Neuronal stem cell (in vitro differentiated cells): ENCODE measurements at places on chromosomes 16 and 17.
A peak's percentile ranks its signal among the peaks of the same experiment; 100 is the strongest.

DNA sequence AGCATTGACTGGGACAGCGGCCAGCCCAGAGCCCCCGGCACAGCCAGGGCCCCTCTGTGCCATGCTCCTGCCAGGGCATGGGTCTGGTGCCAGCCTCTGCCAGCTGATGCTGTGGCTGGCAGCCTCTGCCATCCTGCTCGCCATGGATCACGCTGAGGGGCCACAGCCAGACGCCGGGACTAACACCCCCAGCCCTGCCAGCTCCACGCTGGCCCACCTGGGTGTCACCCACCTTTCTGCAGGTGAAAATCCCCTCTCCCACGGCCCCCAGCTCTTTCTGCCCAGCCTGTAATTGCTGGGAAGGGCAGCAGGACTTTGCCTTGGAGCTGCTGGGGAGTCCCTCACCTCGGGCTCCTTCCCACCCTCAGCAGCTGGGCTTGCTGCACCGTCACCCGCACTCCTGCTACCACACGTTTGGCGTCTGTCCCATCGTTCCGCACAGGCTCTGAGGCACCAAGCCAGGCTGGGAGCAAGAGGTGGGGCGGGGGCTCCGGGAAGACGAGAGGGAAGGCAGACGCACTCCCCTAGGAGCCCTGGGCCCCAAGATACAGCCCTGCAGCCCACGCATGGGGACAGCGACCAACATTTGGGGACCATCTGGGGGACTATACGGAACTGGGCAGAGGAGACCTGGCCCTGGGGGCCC lies 42.0 kb upstream of the ACSF3 start:
- no peaks in the 10 kb centered on the region for H3K36me3 ChIP-seq
- H3K4me3 ChIP-seq = no peak overlapping the region
- DNase-seq = no peak
- no peak overlapping the region for H3K27ac ChIP-seq
- peaks cover 12% of the 10 kb centered on the region for H3K4me1 ChIP-seq

- no peak overlapping the region for H3K4me3 ChIP-seq
- no peak for DNase-seq
- no peaks in the 10 kb centered on the region for H3K36me3 ChIP-seq
These were observed 13.5 kb downstream of the EEF2K start for GRCh38 chr16:22219389-22220068.

GRCh38 chr16:89355686-89356085 lies 134.7 kb downstream of the ANKRD11 start:
- no peaks in the 10 kb centered on the region for H3K27me3 ChIP-seq
- DNase-seq = no peak
- peaks cover 8% of the 10 kb centered on the region for H3K4me1 ChIP-seq
- peaks cover 51% of the 10 kb centered on the region for H3K36me3 ChIP-seq
- H3K4me3 ChIP-seq = no peak overlapping the region

GRCh38 chr16:82302042-82302727 lies 132.2 kb upstream of the MPHOSPH6 start:
- H3K36me3 ChIP-seq = no peaks in the 10 kb centered on the region
- no peak overlapping the region for H3K27ac ChIP-seq
- no peak overlapping the region for H3K4me3 ChIP-seq
- no peaks in the 10 kb centered on the region for H3K4me1 ChIP-seq
- no peaks in the 10 kb centered on the region for H3K27me3 ChIP-seq

DNA sequence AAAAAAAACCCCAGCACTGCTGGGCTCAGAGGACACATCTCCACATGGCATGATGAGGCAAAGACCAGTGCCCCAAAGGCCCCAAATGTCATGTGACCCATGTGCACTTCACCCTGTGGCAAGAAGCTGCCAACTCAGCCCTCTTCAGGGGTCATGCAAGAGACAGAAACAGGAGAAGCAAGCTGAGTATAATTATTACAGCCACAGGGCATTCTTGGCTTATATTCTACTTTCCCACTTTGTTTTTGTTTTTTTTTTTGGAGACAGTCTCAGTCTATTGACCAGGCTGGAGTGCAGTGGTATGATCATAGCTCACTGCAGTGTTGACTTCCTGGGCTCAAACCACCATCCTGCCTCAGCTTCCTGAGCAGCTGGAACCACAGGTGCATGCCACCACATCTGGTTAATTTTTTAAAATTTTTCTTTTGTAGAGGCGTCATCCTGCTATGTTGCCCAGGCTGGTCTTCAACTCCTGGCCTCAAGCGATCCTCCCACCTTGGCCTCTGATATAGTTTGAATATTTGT lies 32.7 kb upstream of the LITAF start:
- H3K36me3 ChIP-seq = no peaks in the 10 kb centered on the region
- H3K4me3 ChIP-seq = no peak overlapping the region
- H3K4me1 ChIP-seq = peaks cover 4% of the 10 kb centered on the region
- no peak for DNase-seq

DNA sequence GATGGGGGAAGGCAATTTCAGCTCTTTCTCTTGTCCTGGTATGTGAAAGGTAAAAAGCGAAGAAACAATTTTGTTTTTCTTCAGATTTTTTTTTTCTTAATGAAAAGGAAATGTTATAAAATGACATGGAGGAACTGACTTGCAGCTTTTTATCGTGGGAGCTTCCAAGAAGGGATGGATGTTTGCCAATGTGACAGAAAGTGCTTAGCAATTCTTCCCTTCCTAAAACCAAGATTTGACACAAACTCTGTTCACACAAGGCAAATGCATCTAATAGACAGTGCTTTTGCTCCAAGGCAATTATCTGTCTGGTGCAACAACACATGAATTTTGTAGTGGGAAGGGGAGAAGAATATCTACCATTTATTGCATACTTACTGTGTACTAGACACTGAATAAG lies 988.5 kb downstream of the CDH11 start:
- H3K36me3 ChIP-seq = no peaks in the 10 kb centered on the region
- H3K4me3 ChIP-seq = no peak overlapping the region
- no peak for DNase-seq
- H3K4me1 ChIP-seq = peaks cover 2% of the 10 kb centered on the region

- no peaks in the 10 kb centered on the region for H3K36me3 ChIP-seq
- H3K27me3 ChIP-seq = peaks cover 100% of the 10 kb centered on the region
- no peaks in the 10 kb centered on the region for H3K4me1 ChIP-seq
- H3K4me3 ChIP-seq = no peak overlapping the region
These were observed 4.3 kb downstream of the HOXB6 start for GRCh38 chr17:48600244-48601098.

- H3K4me3 ChIP-seq = no peak overlapping the region
- DNase-seq = no peak
- peaks cover 11% of the 10 kb centered on the region for H3K36me3 ChIP-seq
- H3K27me3 ChIP-seq = no peaks in the 10 kb centered on the region
- H3K4me1 ChIP-seq = peaks cover 1% of the 10 kb centered on the region
These were observed 26.2 kb downstream of the YWHAE start for GRCh38 chr17:1373707-1374237.

- no peaks in the 10 kb centered on the region for H3K27me3 ChIP-seq
- H3K36me3 ChIP-seq = no peaks in the 10 kb centered on the region
- no peaks in the 10 kb centered on the region for H3K4me1 ChIP-seq
- H3K27ac ChIP-seq = no peak overlapping the region
- DNase-seq = peak; percentile 54
These were observed 15.9 kb upstream of the FBXO47 start for GRCh38 chr17:38982858-38983746.

DNA sequence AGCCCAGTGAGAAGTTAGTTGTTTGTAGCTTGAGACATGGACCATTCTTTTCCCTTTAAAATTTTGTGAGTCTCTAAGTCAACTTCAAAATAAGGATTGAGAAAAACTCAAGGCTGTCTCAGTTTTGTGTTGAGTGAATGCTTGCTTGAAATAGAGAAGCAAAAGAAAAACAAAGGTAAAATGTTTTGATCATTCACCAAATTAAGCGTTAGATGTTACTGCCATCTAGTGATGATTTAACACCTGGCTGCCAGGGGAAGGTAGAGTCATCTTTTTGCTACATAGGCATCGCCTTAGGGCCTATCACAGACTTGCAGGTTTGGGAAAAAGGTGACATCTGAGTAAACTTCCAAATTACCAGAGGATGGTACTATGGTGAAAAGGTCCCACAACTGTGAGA lies 74.4 kb downstream of the PCTP start:
- H3K4me1 ChIP-seq = peaks cover 2% of the 10 kb centered on the region
- H3K36me3 ChIP-seq = no peaks in the 10 kb centered on the region
- H3K27me3 ChIP-seq = no peaks in the 10 kb centered on the region
- H3K27ac ChIP-seq = no peak overlapping the region
- no peak for DNase-seq

GRCh38 chr17:73069841-73070240 lies 22.6 kb downstream of the SLC39A11 start:
- H3K27me3 ChIP-seq = no peaks in the 10 kb centered on the region
- no peak overlapping the region for H3K4me3 ChIP-seq
- H3K27ac ChIP-seq = no peak overlapping the region
- H3K36me3 ChIP-seq = no peaks in the 10 kb centered on the region
- no peak for DNase-seq
- H3K4me1 ChIP-seq = peaks cover 3% of the 10 kb centered on the region

DNA sequence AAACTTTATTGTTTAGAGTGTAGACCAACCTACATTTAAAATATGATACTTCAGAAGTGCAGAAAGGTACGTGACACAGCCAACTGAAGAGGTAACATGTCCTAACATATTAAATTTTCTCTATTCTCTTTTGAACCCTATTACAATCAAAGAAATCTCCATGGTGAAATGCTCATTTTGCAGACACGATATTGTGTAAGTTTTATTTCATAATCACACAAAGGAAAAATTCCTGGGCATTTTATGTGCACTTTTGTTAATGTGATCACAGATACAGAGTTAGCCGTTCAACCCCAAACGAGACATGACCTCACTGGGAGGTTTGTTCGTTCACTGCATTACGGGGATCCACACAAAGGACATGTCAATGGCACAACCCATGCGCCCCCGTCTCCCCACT lies 21.8 kb downstream of the KCNJ16 start:
- no peak overlapping the region for H3K4me3 ChIP-seq

- no peaks in the 10 kb centered on the region for H3K36me3 ChIP-seq
- peaks cover 9% of the 10 kb centered on the region for H3K4me1 ChIP-seq
- H3K4me3 ChIP-seq = no peak overlapping the region
- DNase-seq = peak; percentile 64
- H3K27me3 ChIP-seq = no peaks in the 10 kb centered on the region
These were observed 47.1 kb upstream of the AKTIP start for GRCh38 chr16:53549970-53550690.

DNA sequence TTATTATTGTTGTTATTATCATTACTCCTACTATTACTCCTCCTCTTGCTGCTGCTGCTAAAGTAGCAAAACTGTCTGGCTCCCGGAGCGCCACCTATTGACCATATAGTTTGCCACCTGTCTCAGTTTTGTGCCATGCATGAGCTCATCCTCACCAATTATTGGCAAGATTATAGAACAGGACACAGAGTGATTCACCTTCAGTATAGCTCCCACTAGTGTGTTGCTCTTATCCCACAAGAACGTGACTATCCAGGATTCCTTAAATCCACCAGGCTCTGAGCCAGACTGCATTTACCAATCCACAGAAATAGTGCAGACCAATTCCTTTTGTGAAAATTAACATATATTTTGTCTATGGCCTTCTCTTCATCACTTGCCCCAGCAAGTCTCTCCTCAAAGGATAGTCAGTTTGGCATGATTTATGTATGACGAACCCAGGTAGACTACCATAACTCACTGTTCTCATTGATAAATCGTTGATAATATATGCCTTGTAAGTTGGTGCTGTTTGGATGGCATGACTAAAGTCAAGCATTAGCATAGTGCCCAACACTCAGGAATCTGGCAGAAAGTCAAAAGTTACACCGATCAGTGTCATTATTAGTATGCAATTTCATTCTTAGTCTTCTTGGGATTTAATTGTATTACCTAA lies 405.5 kb upstream of the HSBP1 start:
- no peak overlapping the region for H3K4me3 ChIP-seq
- DNase-seq = no peak
- H3K4me1 ChIP-seq = no peaks in the 10 kb centered on the region

DNA sequence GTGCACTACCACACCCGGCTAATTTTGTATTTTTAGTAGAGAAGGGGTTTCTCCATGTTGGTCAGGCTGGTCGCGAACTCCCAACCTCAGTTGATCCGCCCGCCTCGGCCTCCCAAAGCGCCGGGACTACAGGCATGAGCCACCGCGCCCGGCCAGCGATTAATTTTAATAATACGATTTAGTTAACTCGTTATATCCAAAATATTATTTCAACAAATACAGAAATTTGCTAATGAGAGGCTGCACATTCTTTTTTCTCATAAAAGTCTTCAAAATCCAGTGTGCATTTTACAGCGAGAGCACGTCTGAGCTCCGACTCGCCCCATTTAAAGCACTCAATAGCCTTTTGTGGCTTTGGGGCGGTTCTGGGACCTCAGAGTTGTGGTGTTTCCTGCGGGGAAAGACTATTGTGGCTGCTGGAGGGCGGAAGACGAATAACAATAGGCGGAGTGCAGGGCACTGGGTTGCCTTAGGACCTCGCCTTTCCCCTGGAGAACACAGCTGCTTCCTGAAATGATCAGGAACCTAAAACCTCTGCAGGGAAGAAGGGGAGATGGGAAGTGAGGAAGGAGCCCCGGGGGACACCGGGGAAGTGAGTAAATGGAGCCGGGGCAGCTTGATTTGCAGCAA lies 2.9 kb upstream of the ZSCAN10 start:
- peaks cover 33% of the 10 kb centered on the region for H3K4me1 ChIP-seq
- no peaks in the 10 kb centered on the region for H3K36me3 ChIP-seq
- DNase-seq = peak; percentile 51
- no peak overlapping the region for H3K4me3 ChIP-seq
- peak overlapping the region; percentile 67 for H3K27ac ChIP-seq

GRCh38 chr17:77248216-77249114 lies 107.7 kb downstream of the SEC14L1 start:
- H3K36me3 ChIP-seq = no peaks in the 10 kb centered on the region
- H3K27ac ChIP-seq = no peak overlapping the region
- H3K27me3 ChIP-seq = no peaks in the 10 kb centered on the region

- H3K27me3 ChIP-seq = no peaks in the 10 kb centered on the region
- H3K4me3 ChIP-seq = no peak overlapping the region
- no peaks in the 10 kb centered on the region for H3K36me3 ChIP-seq
- no peak for DNase-seq
These were observed 949.6 kb upstream of the GOT2 start for GRCh38 chr16:59683709-59684108.

GRCh38 chr17:12296209-12296625 lies 275.5 kb downstream of the MAP2K4 start:
- H3K4me3 ChIP-seq = no peak overlapping the region
- peak; percentile 11 for DNase-seq
- H3K27me3 ChIP-seq = no peaks in the 10 kb centered on the region
- no peaks in the 10 kb centered on the region for H3K36me3 ChIP-seq

GRCh38 chr17:17322516-17323510 lies 19.6 kb downstream of the NT5M start:
- H3K27ac ChIP-seq = no peak overlapping the region
- DNase-seq = no peak
- no peak overlapping the region for H3K4me3 ChIP-seq
- no peaks in the 10 kb centered on the region for H3K4me1 ChIP-seq
- no peaks in the 10 kb centered on the region for H3K27me3 ChIP-seq
